ENCODE measurements at places on chromosomes 3 and 15.

- H3K27ac ChIP-seq, result no peak overlapping the region
- H3K27me3 ChIP-seq, result peaks cover 6% of the 10 kb centered on the region
- DNase-seq, result peak; percentile 83
Measured at GRCh38 chr3:46848271-46849044, 14.8 kb downstream of the MYL3 start.

DNA sequence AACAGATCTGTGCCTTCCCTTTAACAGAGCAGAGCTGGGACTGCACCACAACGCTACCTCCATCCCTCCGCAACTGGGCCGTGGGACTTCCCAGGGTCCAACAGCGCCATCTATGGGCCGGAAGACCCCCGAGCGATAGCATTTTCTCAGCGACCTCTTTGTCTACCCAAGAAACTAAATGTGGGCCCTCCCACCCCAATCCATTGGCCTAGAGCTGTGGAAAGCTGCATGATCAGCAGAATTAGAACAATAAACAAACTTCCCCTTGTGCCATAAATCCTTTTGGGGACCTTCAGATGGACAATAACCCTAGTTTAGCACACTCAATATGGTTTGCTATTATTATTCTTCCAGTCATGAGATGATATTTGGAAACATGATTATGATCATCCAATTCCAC is 74.8 kb upstream of the NTRK3 start:
- DNase-seq, result peak; percentile 91
- H3K27ac ChIP-seq, result no peak overlapping the region
- no peaks in the 10 kb centered on the region for H3K4me1 ChIP-seq

- H3K27ac ChIP-seq, result no peak overlapping the region
- no peak overlapping the region for H3K4me3 ChIP-seq
- peaks cover 9% of the 10 kb centered on the region for H3K4me1 ChIP-seq
- H3K36me3 ChIP-seq, result no peaks in the 10 kb centered on the region
- H3K27me3 ChIP-seq, result no peaks in the 10 kb centered on the region
Measured at GRCh38 chr3:53820756-53821580, 25.3 kb downstream of the CHDH start.

GRCh38 chr3:66483409-66483906 is 17.4 kb downstream of the LRIG1 start:
- H3K27ac ChIP-seq, result peak overlapping the region; percentile 48
- no peaks in the 10 kb centered on the region for H3K27me3 ChIP-seq
- H3K36me3 ChIP-seq, result peaks cover 8% of the 10 kb centered on the region
- peaks cover 51% of the 10 kb centered on the region for H3K4me1 ChIP-seq

GRCh38 chr3:63231643-63232042 is 46.5 kb upstream of the SYNPR start:
- H3K4me1 ChIP-seq, result peaks cover 20% of the 10 kb centered on the region
- peaks cover 6% of the 10 kb centered on the region for H3K36me3 ChIP-seq
- H3K27me3 ChIP-seq, result no peaks in the 10 kb centered on the region
- H3K27ac ChIP-seq, result no peak overlapping the region
- H3K4me3 ChIP-seq, result no peak overlapping the region

DNA sequence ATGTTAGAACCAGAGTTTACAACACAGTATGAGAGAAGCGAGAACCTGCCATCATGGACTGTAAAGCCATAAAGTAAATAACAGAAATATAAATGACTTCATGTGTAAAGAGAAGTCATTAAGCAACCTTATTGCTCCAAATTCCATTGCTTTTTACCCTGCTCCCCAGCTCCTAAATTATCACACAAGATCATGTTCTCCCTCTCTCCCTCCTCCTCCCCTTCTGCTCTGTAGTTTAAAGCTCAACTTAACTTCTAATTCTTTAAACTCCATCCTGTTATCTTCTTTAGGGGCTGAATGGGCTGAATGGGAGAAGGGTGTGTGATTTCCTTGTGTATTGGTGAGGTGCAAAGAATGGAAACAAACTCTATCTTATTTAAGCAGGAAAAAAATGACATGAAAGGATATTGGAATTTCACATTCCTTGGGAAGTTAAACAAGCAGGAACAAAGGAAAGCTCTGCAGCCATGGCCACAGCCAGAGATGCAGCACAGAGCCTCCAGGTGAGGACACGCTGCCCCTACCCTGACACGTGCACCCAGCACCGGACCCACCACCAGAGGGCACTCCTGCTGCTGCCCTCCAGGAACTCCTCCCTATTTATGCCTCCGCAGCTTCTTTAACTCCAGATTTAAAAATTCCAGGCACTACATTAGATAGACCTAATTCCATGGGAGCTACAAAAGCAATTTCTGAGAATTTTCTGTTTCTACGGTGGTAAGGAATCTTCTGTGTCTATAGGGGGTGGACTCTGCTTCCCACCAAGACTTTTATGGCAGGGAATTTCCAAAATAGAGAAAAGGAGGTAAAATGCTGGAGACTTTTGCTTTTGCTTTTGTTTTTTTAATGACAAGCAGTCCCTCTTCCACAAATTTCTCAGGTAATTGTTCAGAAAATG is 76.9 kb upstream of the ABI3BP start:
- H3K27ac ChIP-seq, result no peak overlapping the region
- peaks cover 9% of the 10 kb centered on the region for H3K4me1 ChIP-seq
- no peak overlapping the region for H3K4me3 ChIP-seq
- H3K27me3 ChIP-seq, result 0 out of 2 replicates have a peak, but pooled peaks cover 4% of the 10 kb centered on the region
- H3K36me3 ChIP-seq, result no peaks in the 10 kb centered on the region

DNA sequence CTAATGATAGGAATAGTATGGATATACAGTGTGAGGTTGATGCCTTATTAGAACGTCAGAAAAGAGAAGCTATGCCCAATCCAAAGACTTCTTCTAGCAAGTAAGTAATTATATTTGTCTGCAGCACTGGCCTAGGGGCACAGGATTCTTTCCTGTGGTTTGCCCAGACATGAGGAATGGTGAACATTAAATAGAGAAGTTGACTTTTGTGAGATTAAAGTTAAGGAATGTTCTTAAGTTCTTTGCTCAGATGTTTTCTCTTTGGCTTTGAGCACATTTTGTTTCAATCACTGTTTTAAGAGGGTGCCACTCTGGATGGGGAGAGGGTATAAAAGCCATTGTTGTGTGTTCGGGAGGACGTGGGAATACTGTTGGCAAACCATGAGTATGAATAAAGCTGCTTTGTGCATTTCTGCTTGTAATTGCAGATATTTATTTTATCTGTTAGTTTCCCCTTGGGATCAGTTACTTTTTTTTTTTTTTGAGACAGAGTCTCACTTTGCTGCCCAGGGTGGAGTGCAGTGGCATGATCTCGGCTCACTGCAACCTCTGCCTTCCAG is 8.3 kb downstream of the KIF23 start:
- no peak for DNase-seq
- peaks cover 82% of the 10 kb centered on the region for H3K36me3 ChIP-seq
- no peak overlapping the region for H3K4me3 ChIP-seq
- no peaks in the 10 kb centered on the region for H3K4me1 ChIP-seq
- no peak overlapping the region for H3K27ac ChIP-seq

GRCh38 chr3:128998561-128998960 is 2.5 kb upstream of the EFCC1 start:
- no peak for DNase-seq
- peaks cover 33% of the 10 kb centered on the region for H3K4me1 ChIP-seq
- no peak overlapping the region for H3K4me3 ChIP-seq
- no peak overlapping the region for H3K27ac ChIP-seq
- no peaks in the 10 kb centered on the region for H3K36me3 ChIP-seq

DNA sequence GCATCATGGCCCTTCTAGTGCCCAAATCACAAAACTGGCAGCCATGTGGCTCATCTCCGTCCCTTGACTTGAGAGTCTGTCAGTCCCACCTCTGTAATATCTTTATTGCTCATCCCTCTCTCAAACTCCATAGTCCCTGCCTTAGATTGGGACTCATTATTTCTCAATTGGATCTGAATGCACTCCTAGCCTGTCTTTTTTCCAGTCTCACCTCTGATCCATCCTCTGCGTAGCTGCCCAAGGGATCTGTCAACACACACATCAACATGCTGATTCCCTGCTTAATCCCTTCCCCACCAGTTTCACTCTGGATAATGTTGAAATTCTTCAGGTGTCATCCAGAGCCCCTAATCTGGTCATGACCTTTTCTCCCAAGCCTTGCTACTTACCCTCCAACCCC is 39.3 kb downstream of the NMNAT3 start:
- H3K4me1 ChIP-seq, result peaks cover 6% of the 10 kb centered on the region
- H3K27me3 ChIP-seq, result no peaks in the 10 kb centered on the region
- H3K4me3 ChIP-seq, result no peak overlapping the region
- no peaks in the 10 kb centered on the region for H3K36me3 ChIP-seq
- no peak for DNase-seq
- H3K27ac ChIP-seq, result no peak overlapping the region

- no peak overlapping the region for H3K27ac ChIP-seq
- H3K4me3 ChIP-seq, result no peak overlapping the region
- no peak for DNase-seq
Measured at GRCh38 chr3:159667261-159667660, 321.4 kb upstream of the IL12A start.

DNA sequence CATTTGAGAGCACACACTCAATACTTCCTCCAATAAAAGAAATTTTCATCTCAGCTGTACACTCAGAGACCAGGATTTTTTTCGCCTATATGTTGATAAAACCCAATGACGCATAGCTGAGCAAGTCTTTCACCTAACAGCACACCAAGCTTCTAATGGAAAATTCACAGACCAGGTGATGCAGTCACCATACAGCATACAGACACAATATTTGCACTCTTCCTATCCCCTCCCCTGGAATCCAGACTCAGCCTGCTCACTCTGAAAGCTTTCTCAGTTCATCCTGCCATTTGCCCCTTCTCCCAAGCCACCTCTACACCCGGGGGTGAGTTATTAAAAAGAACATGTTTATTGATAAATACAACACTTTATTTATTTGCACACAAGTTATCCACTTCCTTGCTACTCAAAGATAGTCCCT is 1.7 kb downstream of the TBC1D5 start:
- H3K36me3 ChIP-seq, result no peaks in the 10 kb centered on the region
- H3K4me1 ChIP-seq, result peaks cover 54% of the 10 kb centered on the region
- peak overlapping the region; percentile 99 for H3K27ac ChIP-seq
- no peak for DNase-seq
- H3K4me3 ChIP-seq, result peak overlapping the region; percentile 85
- H3K27me3 ChIP-seq, result no peaks in the 10 kb centered on the region

- no peaks in the 10 kb centered on the region for H3K27me3 ChIP-seq
- peaks cover 24% of the 10 kb centered on the region for H3K36me3 ChIP-seq
- peaks cover 22% of the 10 kb centered on the region for H3K4me1 ChIP-seq
- DNase-seq, result no peak
- no peak overlapping the region for H3K27ac ChIP-seq
- no peak overlapping the region for H3K4me3 ChIP-seq
Measured at GRCh38 chr3:112116748-112117186, 16.3 kb downstream of the GCSAM start.

- H3K36me3 ChIP-seq, result no peaks in the 10 kb centered on the region
- no peak for DNase-seq
- H3K27me3 ChIP-seq, result no peaks in the 10 kb centered on the region
- H3K27ac ChIP-seq, result no peak overlapping the region
Measured at GRCh38 chr3:8366219-8366810, 135.3 kb upstream of the LMCD1 start.

- H3K4me1 ChIP-seq, result no peaks in the 10 kb centered on the region
- no peaks in the 10 kb centered on the region for H3K27me3 ChIP-seq
- no peak for DNase-seq
- no peak overlapping the region for H3K27ac ChIP-seq
Measured at GRCh38 chr3:40355410-40355809, 31.6 kb upstream of the ENTPD3 start.

DNA sequence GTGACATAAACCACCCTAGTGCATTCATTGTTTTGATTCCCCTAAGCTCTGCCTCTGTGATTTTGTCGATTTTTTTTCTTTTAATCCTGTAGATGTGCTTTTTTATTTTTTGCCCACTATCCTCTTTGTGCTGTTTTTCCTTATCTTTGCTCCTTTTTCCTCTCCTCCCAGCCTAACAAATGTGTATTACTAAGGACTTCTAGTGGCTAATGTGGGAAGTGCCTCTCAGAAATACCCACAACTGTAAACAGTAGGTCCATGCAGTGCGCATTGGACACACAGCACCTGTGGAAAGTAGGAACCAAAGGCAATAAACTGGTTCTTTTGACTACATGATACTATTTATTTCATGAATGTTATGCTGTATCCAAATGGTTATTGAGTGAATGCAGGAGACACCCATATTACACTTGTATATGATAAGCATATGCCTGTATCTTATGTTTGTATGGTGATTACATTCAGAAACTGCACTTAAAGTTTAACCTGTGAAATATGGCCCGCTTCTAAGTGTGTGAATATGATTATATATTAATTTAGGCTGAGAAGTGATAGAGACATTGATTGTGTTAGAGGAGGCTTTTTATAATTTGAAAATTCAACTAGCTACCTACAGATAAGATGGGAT is 147.8 kb downstream of the PLCL2 start:
- no peak overlapping the region for H3K27ac ChIP-seq
- no peak for DNase-seq
- H3K27me3 ChIP-seq, result no peaks in the 10 kb centered on the region
- H3K36me3 ChIP-seq, result no peaks in the 10 kb centered on the region

DNA sequence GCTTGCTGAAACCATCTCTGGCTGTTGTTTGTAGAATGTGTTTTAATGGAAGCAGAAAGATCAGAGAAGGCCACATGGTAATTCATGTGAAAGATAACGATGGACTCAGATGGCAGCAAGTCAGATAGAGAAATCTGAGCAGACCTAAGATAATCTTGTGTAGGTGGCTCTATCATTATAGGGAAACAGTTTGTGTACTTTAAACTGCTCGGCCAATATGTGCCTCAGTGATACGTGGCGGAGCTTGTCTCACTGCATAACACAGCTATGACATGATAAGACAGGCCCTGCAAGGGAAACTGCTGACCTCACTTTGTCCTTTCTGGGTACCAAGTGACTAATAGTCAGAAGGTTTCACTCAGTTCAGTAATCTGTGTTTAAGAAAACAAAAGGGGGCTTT is 51.0 kb downstream of the MME start:
- no peak overlapping the region for H3K27ac ChIP-seq
- no peaks in the 10 kb centered on the region for H3K36me3 ChIP-seq
- no peaks in the 10 kb centered on the region for H3K27me3 ChIP-seq
- H3K4me1 ChIP-seq, result peaks cover 17% of the 10 kb centered on the region

DNA sequence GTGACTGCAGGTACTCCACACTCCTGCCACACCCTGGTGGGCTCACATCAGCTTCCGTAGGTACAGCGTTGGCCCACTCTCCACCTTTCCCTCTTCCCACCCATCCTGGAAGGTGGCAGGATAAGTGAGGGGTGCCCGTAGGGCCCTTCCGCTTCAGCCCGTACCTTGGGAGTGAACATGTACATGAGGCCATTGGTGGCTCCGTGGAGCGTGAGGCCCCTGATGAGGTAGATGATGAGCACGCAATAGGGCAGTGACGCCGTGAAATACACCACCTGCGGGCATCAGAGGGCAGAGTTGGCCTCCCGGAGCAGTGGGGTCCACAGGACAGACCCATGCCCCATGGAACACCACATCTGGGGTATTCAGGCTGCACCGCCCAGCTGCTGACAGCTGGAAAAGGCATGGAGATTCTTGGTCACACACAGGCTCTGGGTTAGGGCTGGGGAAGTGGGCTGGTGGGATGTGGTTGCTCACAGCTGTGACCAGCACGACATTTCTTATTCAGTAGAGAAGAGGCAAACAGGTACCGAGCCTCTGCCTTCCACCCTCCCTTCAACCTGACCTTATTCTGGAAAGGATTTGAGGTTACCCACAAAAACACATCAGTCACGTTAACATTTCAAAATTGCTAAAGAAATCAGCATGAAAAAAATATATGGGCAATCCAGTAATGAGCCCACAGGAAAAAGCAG is 23.8 kb downstream of the SLC6A20 start:
- no peak for DNase-seq
- H3K36me3 ChIP-seq, result peaks cover 5% of the 10 kb centered on the region
- no peak overlapping the region for H3K4me3 ChIP-seq
- no peak overlapping the region for H3K27ac ChIP-seq
